ENCODE measurements at places on chromosomes 3 and 15. TPM values are rescaled to one million over a fixed set of nuclear protein-coding genes. Genes with fewer than 3 reads are reported as not detected.

DNA sequence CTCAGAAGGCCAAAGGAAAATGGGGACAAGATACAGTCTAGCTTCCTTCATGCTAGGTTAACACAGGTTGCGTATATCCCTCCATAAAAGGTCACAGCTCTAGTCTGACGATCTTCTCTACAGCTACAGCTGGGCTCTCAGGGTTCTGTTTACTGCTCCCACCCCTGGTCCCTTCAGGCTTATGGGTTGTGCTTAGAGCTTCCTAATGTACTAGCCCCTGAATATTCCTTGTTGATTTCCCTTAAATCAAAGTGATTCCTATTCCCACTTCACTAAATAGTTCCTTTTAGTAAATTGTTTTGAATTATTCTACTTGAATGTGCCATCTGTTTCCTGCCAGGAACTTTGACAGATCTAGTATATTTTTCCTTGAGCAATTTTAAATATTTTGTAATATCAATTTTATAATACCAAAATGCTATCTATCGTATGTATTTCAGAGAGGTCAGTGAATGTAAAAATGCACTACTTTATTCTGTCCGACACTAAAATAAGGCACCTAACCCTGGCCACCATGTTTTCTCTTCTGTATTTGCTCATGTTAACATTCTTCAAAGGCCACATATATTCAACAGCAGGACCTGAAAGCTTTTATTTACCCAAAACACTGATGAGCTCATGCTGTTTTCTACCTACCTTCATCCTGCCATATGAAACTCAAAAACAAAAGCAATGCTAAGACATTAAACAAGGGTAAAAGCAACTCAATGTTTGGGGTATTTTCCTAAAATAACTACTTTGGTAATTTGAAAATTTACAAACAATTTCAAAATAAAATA lies 92.8 kb upstream of the TGFBR2 start:
- DNase-seq: no peak

GRCh38 chr3:63909431-63909830 lies 2.8 kb downstream of the SCAANT1 start:
- DNase-seq: no peak

DNA sequence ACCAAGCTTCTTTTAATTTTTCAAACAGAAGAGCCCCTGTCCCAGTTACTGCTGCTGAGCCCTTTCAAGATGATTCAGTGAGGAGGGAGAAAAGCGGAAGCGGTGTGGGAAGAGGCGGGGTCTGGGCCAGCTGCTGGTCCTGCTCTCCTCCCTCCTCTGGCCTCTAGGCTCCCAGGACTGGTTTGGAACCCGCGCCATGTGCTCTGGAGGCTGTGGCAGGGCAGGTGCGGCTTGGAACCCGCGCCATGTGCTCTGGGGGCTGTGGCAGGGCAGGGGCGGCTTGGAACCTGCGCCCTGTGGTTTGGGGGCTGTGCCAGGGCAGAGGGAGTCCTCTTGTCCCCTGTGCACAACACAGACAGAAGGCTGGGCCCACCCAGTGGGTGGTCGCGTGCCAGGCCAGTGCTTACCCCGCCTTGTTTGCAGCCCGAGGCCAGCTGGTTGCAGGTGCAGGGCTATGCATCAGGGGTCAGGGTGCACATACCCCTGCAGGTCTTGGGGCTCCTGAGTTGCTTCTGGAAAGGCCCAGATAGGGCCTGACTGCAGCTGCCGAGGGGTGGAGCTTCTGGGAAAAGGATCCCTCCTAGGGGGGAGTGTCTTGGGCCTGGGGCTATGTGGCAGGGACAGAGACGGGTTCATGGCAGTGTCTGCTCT lies 12.2 kb downstream of the ALG1L2 start:
- no peak for DNase-seq

DNA sequence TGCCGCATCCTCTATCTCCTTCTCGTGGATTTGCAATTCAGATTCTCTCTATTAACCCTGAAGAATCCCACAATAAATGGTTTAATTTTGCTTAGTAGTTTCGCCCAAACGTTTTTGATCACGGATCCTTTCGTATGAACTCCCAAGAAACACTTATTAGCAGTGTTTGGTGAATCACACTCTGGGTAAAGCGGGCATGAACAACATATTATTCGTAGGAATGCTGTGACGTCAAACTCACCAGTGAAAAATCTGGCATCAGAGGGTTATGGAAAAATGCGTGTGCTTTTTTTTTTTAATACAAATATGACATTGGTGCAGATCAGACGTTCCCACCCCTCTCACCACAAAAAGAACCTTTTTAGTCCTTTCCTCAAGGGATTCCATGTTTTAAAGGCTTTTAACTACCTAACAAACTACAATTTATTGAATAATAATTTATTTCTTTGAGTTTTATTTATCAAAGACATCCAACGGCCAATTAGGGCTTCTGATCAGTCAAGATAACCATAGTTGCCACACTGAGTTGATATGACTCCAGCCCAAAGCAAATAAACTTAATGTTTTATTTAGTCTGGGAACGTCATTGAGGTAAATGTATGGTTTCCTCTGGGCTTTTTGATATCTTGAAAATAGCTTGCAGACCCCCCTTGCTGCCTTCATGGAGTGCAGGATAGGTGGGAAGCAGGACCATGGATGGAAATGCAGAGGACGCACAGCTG lies 45.5 kb upstream of the CGNL1 start:
- no peak for DNase-seq

DNA sequence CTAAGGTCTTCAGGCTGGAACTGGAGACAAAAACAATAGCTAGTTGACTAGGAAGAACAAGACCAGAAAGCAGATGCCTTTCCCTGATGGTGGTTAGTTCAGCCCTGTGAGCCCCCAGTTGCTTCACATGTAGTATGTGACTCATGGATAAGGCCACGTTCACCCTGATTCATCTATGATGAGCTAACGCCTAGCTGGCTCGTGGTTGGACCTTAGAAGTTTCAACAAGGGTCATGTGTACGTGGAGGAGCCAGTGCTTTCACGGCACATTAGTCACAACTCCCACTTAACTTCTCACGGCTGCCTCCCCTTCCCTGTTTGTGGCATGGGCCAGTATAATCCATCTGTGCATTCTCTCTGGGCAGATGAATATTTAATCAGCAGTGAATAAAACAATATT lies 20.6 kb downstream of the COL8A1 start:
- peak; percentile 84 for DNase-seq

The CD276 gene
- 29.8 TPM for total RNA-seq

The CHDH gene
- total RNA-seq: 1.8 TPM

DNA sequence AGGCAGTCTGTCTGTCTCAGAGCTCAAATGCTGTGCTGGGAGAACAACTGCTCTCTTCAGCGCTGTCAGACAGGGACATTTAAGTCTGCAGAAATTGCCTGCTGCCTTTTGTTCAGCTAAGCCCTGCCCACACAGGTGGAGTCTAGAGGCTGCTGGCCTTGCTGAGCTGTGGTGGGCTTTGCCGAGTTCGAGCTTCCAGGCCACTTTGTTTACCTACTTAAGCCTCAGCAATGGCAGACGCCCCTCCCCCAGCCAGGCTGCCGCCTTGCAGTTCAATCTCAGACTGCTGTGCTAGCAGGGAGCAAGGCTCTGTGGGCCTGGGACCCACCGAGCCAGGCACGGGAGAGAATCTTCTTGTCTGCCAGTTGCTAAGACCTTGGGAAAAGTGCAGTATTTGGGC lies 25.0 kb upstream of the RPP14 start:
- DNase-seq: no peak
